ENCODE measurements at places on chromosomes 3 and 15. TPM values are rescaled to one million over a fixed set of nuclear protein-coding genes. Genes with fewer than 3 reads are reported as not detected.
A peak's percentile ranks its signal among the peaks of the same experiment; 100 is the strongest.

BLOC1S6 gene
- total RNA-seq = 43.7 TPM

SERINC4 gene
- not detected for total RNA-seq

DNA sequence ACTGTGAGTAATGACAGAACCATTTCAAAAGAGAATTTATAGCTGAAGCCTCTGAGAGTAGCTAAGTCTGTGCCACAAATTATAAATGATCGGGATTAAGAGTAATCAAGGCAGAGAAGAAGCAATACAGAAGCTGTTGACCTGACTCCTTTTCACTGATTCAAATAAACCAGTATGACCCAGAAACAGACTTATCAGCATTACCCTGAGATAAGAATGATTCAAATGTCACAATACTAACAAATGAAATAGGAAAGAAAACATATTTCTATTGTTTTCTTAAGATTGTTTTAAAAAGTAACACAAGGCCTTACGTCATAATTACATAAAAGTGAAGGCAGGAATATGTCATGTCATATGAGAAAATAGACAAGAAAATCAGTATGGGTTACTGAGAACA, 1534.6 kb downstream of the SI start:
- no peak for ATAC-seq

DNA sequence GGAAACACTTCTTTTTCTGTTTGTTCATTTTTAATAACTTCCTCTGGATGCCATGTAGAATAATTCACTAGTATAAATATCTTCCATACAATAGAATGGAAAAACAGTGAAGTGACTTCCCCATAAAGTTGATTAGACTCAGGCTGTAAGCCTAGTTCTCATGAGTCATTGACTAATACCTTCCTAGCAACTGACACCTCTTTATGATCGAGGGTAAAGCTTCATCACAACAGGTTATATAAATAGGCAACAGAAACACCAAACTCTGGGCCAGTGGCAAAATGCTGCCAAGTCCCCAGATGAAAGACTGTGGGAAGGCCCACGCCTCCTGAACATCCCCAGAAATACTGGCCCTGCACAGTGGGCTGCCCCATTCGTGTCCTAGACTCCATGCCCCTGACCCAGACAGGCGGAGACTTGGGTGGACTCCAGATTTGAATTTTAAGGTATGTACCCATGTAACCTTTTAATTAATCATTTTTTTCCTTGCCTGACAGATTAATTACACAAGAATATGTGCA, 71.3 kb upstream of the TBC1D23 start:
- ATAC-seq = no peak

GRCh38 chr15:77097248-77097721, 26.4 kb upstream of the TSPAN3 start:
- no peak for ATAC-seq

SCAANT1 gene
- not detected for total RNA-seq

PYGO1 gene
- 22.2 TPM for total RNA-seq

ARHGEF26 gene
- total RNA-seq = 139 TPM

- ATAC-seq = no peak
These were observed 6.6 kb upstream of the INAFM2 start for GRCh38 chr15:40316931-40317330.

DNA sequence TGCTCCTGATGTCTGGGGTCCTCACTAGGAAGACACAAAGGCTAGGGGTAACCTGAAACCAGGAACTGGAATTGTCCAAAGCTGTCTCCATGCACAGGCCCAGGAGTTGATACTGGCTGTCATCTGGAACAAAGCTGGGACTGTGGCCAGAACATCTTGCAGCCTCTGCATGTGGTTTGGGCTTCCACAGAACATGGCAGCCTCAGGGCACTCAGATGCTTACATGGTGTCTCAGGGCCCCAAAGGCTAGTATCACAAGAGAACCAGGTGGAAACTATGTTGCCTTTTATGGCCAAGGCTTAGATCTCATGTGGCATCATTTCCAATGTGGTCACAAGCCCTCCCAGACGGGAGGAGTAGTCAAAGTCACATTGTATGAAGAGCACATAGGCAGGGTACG, 335.2 kb upstream of the TRIM42 start:
- ATAC-seq = no peak

DNA sequence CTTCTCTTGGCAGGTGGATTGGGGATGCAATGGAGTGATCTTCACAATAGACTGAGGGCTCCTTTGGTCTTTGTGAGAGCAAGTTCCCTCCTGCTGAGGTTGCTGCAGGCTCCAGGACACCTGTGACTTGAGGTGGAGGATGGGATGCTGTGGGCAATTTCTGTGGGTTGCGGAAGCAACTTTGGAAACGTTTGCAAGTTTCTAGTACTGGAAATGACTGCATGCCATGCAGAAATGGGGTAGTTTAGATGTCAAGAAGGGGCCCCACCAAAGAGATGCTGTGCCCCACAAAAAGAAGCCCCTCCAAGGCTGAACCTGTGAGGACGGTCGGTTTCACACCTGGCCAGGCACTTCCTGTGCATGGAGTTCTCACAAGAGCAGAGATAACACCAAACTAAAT, 80.4 kb upstream of the XCR1 start:
- no peak for ATAC-seq

ARPC4 gene
- total RNA-seq = 183 TPM

GRCh38 chr3:37347941-37348340, 173.6 kb upstream of the LRRFIP2 start:
- ATAC-seq = no peak

DNA sequence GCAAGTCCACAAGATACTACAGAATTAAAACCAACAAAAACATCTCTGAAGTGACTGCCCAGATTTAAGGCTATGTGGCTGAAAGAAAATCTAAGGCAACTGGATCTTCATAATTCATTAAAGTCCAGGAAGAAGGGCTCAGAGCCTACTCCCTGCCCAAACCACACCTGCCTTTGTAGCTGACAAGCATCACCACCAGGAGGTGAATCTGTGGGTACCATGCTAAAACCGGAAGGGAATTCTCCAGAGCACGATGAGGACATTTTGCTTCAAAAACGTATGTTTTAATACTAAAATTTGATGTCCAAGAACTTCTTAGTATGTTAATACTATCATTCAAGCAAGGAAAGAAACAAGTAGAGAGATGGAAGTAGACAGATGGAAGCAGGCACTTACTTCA, 495.9 kb upstream of the NECTIN3 start:
- ATAC-seq = no peak

GRCh38 chr3:70176224-70176623, 136.2 kb downstream of the MDFIC2 start:
- ATAC-seq = no peak

DNA sequence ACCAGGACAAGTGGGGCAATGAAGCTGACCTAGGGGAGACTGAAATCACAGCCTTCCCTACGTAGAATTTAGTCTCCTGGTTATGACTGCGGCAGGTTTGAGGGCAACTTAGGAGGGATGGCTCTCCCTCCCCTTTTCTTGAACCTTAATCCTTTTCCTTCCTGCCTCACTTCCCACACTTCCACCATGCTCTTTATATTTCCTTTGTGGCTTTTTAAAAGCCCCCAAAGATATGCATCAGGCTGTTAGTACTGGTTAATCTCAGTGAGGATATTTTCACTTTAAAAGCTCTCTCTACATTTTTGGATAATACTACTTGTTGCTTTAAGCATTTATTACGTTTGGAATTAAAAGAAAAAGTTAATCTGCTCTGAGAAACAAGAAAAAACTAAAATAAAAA, 339.2 kb downstream of the SOX2 start:
- no peak for ATAC-seq

PLOD2 gene
- 100 TPM for total RNA-seq

ZBTB47 gene
- total RNA-seq = 102 TPM

DNA sequence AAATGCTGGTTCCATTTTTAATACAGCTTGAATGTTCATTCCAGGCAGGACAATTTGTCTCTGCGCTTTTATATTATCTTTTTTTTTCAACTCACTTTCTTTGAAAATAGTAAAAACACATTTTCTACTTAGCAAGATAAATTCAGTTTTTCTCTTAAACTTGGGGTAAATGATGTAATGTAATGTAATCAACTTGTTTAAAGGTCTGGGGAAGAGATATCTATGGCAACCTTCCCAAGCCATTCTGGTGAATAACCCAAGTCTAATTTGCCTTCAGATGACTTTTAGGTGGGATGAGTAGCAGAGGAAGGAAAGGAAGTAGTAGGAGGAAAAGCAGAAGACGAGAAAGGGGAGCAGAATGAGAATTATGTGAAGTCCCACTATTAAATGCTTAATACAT, 335.1 kb downstream of the SV2B start:
- ATAC-seq = no peak

DNA sequence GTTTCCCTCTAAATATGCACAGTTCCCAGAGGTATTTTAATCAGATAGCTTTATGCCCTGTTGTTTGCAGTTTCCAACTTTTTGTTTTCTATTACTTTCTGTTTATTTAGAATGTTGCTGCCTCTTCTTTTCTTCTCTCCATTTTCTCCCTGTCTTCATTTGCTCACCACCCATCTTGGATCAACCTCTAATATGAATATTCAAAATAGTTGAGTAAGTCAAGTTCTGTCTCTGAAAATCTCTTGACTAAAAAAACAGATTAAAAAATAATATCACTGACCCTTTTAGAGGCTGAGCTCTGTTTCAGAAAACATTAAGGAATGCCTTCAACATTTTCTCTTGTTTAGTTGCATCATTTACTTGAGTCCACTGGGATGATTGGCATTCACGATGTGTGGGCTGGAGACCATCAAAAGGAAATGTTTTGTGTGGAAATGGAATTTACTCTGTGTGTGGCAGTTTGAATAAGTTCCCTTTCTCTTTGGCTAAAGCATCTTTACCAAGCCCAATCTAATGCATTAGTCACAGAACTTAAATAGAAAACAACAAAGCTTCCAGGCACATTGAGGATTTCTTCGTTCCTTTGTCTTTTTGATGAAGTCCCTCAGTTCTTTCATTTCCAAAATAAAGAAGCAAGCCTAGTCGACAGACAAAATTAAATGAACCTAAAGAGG, 633.9 kb upstream of the TGFBR2 start:
- ATAC-seq = peak; percentile 66

GRCh38 chr3:140004271-140004670, 69.3 kb downstream of the CLSTN2 start:
- no peak for ATAC-seq

- no peak for ATAC-seq
These were observed 314.9 kb upstream of the ATP11B start for GRCh38 chr3:182478369-182478768.

PIGZ gene
- total RNA-seq = 5.0 TPM

SST gene
- total RNA-seq = not detected

PPP1R14D gene
- total RNA-seq = not detected

DNA sequence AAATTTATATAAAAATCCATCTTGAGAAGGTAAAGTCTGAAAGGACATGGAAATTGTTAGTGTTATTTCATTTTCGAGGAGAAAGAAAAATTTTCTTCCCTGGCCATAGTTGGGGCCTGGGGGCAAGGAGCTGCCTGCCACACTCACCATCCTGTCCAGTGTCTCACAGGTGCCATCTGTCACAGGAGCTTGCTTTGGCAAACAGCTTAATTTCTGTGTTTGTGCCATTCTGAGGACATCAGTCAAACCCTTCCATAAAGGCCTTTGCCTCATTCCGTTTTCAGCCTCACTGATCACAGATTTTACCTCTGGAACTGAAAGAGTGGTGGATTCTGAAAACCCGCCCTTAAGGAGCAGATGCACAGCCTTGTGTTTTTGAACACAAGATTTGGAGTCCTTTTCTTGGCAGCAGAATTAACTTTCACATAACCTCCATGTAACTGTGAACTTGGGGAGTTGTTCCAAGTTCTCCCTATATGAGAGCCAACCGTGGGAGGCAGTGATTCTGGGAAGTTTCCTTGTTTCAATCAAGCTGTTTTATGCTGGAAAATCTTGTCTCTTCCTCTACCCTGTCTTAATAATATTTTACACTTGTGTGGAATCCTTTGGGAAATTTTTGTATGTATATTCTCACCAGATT, 254.7 kb downstream of the CACNA2D3 start:
- ATAC-seq = no peak

CHL1 gene
- 28.2 TPM for total RNA-seq

GRCh38 chr3:171192176-171192854, 165.8 kb upstream of the SLC2A2 start:
- ATAC-seq = no peak

ARNT2 gene
- 11.6 TPM for total RNA-seq

CCDC9B gene
- 28.0 TPM for total RNA-seq

- peak; percentile 66 for ATAC-seq
These were observed 118.7 kb downstream of the RPL22L1 start for GRCh38 chr3:170751083-170751898.

Data from gastroesophageal sphincter (tissue), 4 donors.